ENCODE measurements at places on chromosomes 13 and 19.

- DNase-seq, result peak; percentile 47
Observed at GRCh38 chr19:18300930-18301717, 19.7 kb upstream of the JUND start.

GRCh38 chr13:60226507-60226906, 62.8 kb upstream of the DIAPH3 start:
- peak; percentile 6 for DNase-seq

DNA sequence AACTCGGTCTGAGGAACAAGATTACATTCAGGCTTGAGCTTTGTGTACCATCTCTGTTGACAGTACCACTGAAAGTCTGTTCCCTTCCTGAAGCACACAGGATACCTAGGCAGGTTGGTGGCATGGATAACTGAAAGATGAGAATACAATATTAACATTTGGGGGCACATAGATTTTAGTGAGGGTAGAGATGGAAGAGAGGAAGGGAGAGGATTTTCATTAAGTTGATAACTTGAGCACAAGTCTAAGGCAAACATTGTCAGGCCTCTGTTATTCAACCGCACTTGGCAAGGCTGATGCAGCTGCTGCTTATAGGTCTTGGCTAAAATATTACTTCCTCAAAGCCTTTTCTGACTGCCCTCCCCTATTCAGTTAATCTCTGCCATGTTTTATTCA, 10.9 kb downstream of the MIR17HG start:
- DNase-seq, result no peak

GRCh38 chr19:50300814-50301606, 28.2 kb downstream of the KCNC3 start:
- peak; percentile 81 for DNase-seq

GRCh38 chr13:27744801-27745200, 47.5 kb upstream of the GSX1 start:
- no peak for DNase-seq

- DNase-seq, result peak; percentile 17
Observed at GRCh38 chr13:51844862-51845573, at the start of gene TMEM272. TSS of gene TMEM272 (minus strand) at chr13:51845177. CDS start at chr13:51838530, 6,647 bp downstream.

- no peak for DNase-seq
Observed at GRCh38 chr19:58117841-58118575, 20.0 kb upstream of the ZSCAN18 start.

- peak; percentile 76 for DNase-seq
Observed at GRCh38 chr13:26482451-26483197, 74.9 kb upstream of the WASF3 start.

DNA sequence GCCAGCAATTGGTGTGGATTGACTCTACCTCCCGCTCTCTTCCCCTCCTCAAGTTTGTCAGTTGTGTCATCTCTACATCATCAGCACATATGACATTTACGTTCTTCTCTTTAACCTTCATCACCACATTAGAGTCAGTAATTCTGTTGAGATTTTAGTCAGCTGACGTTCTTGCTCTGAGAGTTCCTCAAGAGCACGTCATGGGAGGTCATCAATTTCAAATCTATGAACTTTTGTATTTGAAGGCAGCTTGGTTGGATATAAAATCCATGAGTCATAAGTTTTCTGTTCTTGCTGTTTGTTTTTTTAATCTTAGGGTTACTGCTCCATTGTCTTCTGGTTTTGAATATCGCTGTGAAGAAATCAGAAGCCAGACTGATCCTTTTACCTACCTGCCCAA, 21.8 kb upstream of the ARGLU1 start:
- DNase-seq, result peak; percentile 53

DNA sequence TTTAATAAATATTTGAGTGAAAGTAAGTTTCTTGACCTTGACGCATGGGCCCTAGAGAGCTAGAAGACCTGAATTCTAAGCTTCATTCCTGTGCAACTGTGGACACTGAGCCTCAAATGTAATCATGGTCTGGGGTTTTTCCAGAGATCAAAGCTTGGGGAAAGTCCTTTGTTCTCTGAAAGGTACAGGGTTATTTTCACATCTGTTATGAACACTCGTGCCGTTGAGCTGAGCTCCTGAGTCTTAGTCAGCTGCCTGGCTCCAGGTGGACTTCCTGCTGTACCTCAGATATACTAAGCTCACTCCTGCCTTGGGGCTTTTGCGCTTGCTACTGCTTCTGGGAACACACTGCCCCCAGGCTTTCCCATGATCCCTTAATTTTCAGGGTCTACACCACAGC, 7.5 kb upstream of the ZBTB32 start:
- DNase-seq, result no peak

DNA sequence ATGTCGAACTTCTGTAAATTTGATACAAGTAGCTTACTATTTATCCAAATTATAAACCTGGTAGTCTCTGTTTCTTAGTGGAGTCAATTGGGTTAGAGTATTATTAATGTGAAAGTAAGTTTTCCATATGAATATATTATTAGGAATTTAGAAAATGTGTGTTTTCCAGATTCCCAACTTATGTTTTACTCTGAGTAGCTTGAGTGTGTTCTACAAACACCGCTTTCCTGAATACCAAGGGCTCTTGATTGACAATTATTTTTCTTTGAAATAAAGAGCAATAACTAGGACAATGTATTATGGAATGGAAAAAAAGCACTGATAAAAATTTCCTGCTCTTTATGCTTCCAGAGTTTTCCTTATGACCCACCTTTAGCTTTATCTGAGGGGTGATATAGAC, 233.6 kb downstream of the POSTN start:
- no peak for DNase-seq

- DNase-seq, result no peak
Observed at GRCh38 chr13:48603375-48603774, 50.4 kb upstream of the CYSLTR2 start.

- peak; percentile 98 for DNase-seq
Observed at GRCh38 chr13:27251166-27252091, at the start of gene RPL21. TSS of gene RPL21 (plus strand) at chr13:27251558. CDS start at chr13:27253777, 2,219 bp downstream.

- DNase-seq, result peak; percentile 88
Observed at GRCh38 chr19:49680421-49681351, 3.6 kb downstream of the PRMT1 start.

GRCh38 chr13:29805994-29806979, 44.1 kb downstream of the UBL3 start:
- no peak for DNase-seq

GRCh38 chr13:107374038-107374437, 806.1 kb upstream of the ARGLU1 start:
- DNase-seq, result peak; percentile 42

DNA sequence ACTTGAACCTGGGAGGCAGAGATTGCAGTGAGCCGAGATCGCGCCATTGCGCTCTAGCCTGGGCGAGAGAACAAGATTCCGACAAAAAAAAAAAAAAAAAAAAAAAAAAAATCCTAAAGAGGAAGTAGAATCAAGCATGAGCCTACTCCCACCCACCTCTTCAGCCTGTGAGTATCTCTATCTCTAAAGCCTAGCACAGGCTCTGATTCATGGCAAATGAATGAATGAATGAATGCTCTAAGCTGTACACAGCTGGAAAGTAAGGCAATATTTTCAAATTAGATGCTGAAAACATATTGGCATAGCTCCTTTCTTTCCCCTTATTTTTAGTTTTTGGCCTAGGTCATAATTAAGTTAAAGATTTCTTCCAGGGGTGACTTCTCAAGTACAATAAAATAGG, 35.7 kb upstream of the FAM216B start:
- no peak for DNase-seq

Data from astrocyte of the spinal cord (primary cell).